IPS-NIHi11 (cell line): ENCODE measurements at places on chromosomes 6 and 20.

- DNase-seq = no peak
Observed at GRCh38 chr20:40470445-40471260, 218.4 kb downstream of the MAFB start.

- no peak for DNase-seq
Observed at GRCh38 chr6:98454809-98455322, 379.5 kb upstream of the POU3F2 start.

DNA sequence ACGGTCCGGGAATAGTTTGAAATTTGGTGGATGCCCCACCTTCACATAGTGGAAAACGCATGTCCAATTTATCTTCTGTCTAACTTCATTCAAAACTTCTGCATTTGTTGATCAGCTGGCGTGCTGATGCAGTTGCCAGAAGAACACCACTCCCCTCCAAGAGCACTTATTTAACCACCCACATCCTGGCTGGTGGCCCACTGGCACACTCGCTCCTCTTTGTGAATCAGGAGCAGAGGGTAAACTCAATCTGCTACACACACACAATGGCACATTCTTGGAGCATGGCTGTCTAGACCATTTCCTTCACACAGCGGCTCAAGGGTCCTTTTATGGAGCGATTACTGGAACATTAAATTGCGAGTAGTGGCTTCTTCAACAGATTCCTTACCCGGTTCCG, 55.1 kb upstream of the CEP162 start:
- peak; percentile 12 for DNase-seq

DNA sequence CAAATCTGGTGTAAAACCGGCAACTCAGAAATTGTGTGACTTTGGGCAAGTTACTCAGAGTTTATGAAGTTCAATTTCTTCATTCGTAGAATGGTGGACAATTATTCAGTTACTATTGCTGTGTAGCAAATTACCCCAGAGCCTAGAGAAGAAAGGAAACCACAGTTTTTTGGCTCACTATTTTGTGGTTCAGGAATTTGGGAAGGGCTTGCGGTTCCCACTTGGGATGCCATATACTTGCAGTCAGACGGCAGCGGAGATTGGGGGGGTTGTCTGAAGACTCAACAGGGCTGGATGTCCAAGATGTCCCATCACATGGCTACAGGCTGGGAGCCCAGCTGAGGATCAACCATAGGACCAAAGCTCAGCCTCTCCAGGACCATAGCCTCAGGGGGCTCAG, 108.1 kb downstream of the PCSK2 start:
- no peak for DNase-seq

DNA sequence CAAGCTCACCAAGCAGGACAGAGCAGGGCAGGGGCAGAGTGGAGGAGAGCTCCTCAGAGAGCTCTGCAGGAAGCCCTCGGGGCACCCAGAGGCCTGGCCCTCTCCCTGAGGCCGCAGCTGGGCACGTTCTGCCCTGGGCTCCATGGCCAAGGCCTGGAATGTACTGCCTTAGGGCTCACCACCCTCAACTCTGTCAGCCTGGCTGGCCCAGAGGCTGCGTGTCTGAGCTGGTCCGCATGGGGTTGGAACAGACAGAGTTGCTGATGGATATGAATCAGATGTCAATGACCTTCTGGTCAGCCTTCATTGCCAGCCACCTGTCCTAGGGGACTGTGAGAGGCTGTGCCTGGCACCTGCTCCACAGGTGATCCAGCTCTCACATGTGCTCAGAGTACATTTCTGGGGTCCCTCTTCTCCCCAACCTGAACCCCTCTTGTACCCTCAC, 33.2 kb upstream of the PCMTD2 start:
- DNase-seq = no peak

- DNase-seq = no peak
Observed at GRCh38 chr20:11917663-11918062, at the start of gene BTBD3. Gene BTBD3, plus strand, starts transcription at chr20:11917893. Its CDS starts 383 bp downstream, at chr20:11918276.

GRCh38 chr6:10558565-10558964, 37.4 kb downstream of the GCNT2 start:
- peak; percentile 50 for DNase-seq

DNA sequence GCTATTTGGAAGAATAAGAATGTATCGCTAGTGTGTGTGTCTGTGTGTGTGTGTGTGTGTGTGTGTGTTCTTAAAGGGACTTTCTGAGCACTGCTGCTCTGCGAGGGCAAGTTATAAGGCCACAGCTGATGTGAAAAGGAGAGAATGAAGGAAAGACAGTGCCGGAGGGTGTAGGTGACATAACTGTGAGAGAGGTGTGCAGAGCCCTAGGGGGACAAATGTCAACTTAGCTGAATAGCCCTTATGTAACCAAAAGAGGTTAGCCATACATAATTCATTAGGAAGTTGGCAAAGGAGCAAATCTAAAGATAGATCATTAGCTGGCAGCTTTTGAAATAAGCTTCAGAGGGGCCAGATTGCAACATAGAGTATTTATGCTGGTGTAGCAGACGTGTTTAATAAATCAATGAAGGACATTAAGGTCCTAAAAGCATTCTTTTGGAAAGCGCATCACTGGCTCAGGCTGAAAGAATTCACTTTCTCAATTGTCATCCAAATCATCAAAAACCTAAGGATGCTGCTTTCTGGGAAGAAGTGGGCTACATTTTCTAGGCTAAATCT, 81.0 kb downstream of the NDUFAF5 start:
- no peak for DNase-seq

GRCh38 chr6:5622276-5623005, 361.1 kb downstream of the FARS2 start:
- DNase-seq = no peak
